ENCODE measurements at places on chromosomes 3 and 15.

GRCh38 chr3:61008153-61008997 is 242.9 kb downstream of the FHIT start:
- DNase-seq: no peak

GRCh38 chr3:54538346-54538745 is 389.5 kb downstream of the LRTM1 start:
- no peak for DNase-seq

GRCh38 chr3:149554826-149555225 is 80.3 kb downstream of the TM4SF4 start:
- no peak for DNase-seq

DNA sequence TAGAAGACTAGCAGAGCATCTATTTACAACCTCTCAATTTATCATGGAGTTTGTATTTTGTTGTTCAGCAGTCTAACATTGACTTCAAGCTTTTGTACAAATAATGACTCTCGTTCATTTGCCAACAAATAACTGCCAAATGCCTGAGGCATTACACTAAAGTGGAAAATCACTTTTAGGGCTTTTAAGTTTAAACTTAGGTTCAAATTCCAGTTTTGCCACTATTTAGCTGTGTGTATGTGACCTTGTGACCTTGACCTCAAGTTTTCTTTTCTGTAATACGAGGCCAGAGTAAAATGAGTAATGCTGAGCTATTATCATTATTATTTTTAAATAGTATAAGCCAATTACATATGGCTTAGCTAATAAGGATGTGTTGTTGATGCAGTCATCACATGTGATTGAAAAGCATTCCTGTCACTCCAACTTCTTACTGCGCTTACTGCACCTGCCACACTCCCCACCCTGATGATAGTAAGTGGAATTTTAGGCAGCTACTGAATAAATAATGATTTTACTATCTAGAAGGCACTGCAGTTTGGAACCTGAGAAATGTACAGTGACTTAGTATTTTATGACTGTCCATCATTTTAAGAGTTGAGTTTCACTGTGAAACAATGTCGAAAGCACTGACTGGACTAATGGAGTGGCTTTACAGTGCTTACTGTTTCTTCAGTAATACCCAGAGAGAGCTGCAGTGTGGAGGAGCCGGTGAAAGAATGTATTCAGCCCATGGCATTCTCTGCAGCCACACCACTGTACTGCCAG is 16.3 kb downstream of the ARL8B start:
- DNase-seq: no peak

- DNase-seq: no peak
These were observed 28.4 kb upstream of the MAGI1 start for GRCh38 chr3:66066963-66067617.

- no peak for DNase-seq
These were observed 339.0 kb upstream of the PROK2 start for GRCh38 chr3:72123908-72124441.

DNA sequence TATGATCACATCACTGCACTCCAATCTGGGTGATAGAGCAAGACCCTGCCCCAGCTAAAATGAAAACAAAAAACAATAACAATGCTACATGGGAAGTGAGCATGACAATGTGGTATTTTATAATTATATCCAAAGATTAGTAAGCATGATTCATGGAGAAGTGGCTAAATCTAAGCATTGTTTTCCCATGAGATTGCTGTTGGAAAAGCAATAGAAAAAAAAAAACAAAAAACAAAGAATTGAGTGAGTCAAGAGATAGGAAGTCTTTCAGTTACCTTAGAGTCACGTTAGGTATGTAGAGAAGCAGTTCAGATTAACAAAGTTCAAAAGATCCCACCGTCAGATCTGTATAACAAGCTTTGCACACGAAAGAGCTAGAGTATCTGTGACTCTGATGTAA is 210.3 kb upstream of the CNTN6 start:
- no peak for DNase-seq

GRCh38 chr3:119085070-119085439 is 50.4 kb upstream of the IGSF11 start:
- no peak for DNase-seq

DNA sequence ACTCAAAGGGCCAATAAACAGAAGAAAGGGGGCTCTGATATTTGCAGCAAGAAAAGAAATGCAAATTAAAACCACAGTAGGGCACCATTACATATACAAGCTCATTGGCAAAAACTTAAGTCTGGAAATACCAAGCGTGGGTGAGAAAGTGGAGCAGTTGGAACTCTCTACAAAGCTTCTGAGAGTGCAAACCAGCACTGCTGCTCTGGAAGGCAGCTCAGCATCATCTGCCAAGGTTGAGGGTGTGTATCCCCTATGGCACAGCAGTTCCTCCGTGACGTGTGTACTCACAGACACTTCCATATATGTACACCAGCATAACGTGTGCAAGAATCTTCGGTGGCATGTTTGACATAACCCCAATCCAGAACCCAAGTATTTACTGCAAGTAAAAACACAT is 271.0 kb upstream of the ATP10A start:
- no peak for DNase-seq

Measured in stimulated activated CD4-positive, alpha-beta T cell treated with anti-CD3 and anti-CD28 coated beads, Interleukin-1b, Interleukin-23, amount 100 ng/mL, for 1 hour (primary cell).